ENCODE measurements at places on chromosomes 7 and 10.

- DNase-seq = no peak
Observed at GRCh38 chr10:4330636-4331035, 495.4 kb upstream of the AKR1E2 start.

DNA sequence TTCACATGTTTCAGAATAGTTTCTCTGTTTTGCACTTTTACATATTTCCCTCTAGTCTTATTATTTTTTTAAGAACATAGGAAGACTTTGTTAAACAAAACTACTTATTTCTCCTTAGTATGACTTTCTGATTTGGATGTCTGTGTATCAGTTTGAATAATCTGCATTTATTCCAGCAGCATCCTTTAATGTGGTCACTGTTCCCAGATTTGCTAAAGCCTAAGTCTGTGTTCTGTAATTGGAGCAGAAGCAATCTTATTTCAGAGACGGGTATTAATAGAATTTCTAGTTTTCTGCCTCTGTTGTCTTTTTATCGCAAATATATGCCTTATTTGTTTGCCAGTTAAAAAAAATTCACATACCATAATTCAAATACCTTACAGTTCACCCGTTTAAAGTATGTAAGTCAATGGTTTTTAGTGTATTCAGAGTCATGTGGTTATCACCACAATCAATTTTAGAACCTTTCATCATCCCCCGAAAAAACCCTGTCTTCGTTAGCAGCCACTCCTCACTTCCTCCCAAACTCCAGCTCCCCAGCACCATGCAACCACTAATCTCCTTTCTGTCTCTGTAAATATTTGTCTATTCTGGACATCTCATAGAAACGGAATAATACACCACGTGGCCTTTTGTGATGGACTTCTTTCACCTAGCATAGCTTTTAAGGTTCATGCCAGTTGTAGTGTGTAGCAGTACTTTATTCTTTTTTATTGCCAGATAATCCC, 58.7 kb downstream of the INPP5F start:
- no peak for DNase-seq

DNA sequence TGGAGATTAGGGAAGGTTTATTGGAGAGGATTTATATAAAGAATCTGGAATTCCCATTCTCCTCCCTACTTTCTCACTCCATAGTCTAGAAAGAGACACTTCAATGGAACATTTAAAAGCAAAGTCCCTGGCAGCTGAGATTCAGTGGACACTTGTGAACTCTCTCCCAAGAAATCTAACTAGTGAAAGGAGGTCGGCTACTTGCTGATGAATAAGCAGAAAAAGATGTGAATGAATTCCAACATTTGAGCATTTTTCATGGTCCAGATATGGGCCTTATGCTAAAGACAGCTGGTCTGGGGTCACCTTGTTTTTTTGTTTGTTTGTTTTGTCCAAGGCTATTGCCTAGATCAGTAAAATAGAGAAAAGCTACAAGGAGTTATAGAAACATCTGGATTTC, 141.1 kb upstream of the LRRTM3 start:
- no peak for DNase-seq

GRCh38 chr7:16904076-16904475, 22.3 kb upstream of the AGR3 start:
- DNase-seq = no peak

All from ACHN (cell line).